ENCODE measurements at places on chromosomes 2 and 18.

- no peak for DNase-seq
These were observed 1251.6 kb upstream of the ZEB2 start for GRCh38 chr2:145771525-145771924.

- no peak for DNase-seq
These were observed 59.6 kb upstream of the ZFP36L2 start for GRCh38 chr2:43285987-43286386.

DNA sequence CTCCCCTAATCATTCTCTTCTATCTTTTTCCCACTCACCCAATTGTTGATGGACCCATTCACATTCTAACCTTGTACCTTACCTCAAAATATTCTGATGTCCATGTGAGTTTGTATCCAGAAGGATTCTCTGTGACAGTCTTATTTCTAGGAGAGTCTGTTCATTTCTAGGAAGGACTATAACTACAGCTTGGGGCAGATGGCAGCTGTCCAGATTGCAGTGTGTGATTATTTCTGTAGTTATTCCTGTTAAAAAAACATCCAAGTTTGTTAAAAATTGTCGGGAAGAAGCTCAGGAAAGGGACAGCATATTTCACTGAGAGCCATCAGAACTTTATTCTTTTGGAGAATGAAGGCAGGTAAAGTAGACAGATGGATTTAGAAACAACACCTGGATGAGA is 142.6 kb downstream of the RAPGEF4 start:
- no peak for DNase-seq

DNA sequence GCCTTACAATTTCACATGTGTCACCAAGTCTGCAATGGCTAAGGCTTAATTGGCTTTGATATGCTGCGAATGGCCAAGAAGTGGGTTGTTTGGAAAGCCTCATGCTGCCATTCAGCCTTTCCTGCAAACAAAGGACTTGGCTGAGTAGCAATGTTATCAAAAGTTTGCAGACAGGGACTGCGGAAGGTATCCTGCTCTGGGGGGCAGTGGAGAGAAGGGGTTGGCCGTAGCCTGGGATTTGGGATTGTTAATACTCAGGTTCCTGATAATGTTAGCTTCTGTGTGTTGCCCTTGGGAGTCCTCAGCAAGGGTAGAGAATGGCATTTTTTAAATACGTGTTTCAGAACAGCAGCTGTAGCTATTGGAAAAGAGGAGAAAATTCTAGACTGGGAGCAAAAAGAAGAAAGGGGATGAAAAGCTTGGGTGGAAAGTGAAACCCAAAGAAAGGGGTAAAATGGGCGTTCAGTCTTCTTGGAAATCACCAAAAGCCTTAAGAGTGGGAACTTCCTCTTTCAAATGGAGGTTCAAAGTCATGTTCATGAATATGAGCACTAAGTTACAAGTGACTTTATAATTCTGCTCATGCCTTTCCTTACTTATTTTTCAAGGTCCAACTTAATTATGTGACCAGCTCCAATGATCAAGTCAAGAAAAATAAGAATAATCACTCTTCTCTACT is 325.1 kb downstream of the RNF144A start:
- DNase-seq, result no peak

DNA sequence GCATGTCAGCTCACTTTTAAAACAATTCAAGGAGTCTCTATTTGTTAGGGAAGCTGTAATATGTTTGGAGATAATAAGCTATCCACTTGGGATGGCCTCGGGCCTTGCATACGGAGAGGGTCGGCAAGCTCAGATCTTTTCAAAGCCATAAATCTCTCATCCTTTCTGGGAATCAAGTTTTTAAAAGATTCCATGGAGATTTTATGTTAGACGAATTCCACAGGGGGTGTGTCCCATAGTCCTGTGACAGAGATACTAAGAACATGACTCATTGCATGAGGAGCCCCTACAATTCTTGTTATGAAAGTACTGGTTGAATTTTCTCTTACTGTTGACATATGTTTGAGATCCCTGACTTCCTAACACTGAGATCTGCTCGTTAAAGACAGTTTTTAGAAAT is 108.7 kb downstream of the FEZ2 start:
- DNase-seq, result no peak

- DNase-seq, result no peak
These were observed 16.1 kb downstream of the CEBPZ start for GRCh38 chr2:37215250-37215649.

DNA sequence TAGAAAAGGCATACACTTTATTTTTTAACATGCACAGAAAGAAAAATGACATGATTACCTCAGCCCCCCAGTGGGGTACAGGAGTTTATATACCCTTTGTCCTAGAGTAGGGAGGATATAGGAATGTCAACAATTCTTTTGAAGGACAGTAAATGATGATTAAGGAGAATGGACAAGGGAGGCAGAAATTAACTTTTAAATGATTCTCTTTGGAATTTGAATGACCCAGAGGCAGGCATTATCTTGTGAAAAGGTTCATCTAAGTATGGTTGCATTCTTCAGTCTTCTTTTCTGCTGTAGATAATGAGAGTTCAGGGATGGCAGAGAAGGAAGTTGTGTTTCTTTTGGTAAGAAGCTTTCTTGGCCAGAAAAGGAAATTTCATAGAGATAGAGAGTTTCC is 971.3 kb downstream of the CNTNAP5 start:
- DNase-seq, result no peak
